ENCODE measurements at places on chromosomes 16 and 17.

DNA sequence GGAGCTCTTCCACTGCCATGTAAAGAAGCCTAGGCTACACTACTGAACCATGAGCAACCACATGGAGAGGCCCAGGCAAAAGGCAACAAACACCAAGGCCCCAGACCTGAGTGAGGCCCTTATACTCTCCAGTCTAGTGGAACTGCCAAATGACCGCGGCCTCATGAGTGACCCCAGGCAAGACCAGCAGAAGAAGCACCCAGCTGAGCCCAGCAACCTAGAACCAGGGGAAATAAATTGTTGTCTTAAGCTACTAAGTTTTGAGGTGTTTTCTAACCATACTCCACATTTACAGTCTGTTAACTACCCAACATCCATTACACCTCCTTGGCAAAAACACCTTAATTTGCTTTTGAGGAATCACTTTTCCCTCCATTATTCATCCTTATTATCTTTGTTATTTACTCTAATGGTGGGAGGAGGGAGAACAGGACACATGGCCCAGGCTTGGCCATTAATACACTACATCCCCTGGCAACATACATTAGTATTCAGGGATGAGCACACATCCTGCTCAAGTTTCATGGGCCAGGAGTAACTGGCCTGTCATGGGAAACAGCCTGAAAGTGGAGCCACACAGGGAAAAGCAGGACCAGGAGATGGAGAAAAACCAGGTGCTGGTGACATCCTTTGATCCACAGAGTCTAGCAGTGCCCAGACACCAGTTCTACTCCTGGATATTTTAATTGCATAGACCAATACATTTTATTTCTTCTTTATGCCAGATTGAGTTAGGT lies 26.2 kb downstream of the SLC39A11 start:
- DNase-seq: no peak

- DNase-seq: no peak
Observed at GRCh38 chr17:77161953-77162352, 21.2 kb downstream of the SEC14L1 start.

GRCh38 chr17:82272495-82273326 lies 789 bp downstream of the CSNK1D start:
- no peak for DNase-seq

DNA sequence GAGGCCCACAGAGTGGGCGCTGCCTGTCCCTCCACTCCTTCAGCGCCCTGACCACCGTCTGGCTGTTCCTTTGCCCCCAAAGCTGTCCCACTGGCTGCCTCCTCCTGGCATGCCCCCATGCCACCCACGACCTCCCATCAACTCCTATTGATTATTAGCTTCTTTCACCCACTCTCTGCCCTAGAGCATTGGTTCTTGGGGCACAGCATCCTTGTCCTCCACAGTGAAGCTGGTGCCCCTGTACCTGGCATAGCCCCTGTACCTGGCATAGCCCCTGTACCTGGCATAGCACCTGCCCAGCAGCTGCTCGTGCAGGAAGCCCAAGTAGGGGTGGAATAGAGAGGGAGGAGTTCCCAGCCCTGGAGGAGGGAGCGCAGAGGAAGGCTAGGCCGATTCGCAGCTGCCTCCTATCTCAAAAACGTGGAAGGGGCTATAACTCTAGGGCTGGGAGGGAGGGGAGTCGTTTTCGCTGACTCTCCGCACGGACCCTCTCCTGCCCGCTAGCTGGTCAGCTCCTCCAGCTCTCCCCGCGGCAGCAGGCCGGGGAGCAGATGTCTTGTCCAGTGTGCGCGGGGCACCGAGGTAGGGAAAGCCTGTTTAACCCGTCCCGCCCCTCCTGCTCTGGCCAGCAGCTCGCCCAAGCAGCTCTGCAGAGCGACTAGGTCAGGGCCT lies 5.7 kb upstream of the ACTG1 start:
- DNase-seq: no peak

DNA sequence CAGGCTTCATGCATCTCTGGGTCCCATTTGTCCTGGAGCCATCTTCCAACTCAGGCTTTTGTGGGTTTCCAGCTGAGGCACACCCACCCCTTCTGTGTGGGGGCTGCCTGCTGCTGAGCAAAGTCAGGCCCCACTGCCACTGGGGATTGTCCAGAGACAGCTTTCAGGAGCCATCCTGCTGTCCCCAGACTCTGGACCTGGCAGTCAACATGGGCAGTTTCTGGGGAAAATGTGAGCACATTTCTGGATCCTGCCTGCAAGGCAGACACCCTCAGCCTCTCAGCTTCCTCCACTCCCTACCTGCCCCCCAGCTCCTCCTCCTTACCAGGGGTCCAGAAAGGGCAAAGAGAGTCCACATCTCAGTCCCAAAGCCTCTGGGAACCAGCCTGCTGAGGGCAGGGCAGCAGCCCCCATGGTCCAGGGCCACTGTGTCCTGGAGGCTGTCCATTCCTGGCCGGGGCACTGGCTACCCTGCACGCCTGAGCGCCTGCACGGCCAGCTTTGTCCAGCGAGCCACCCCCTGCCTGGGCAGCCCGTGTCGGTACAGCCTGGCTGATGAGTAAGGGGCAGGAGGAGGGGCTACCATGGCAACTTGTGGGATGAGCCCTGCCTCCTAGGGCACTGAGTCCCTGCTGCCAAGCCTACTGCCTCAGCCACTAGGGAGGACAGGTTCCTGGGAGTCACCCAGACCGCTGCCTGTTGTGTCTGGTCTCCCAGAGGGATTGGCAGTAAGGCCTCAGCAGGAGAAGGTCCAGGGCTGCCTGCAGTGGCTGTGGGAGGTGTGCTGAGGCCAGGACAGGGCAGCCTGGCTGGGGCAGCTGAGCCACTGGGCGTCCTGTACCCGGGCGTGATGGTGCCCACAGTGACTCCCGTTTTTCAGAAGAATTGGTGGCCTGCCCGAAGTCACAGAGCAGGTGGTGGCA lies at the start of gene SLC47A2:
Gene SLC47A2, minus strand, starts transcription at position 477 of the 923 bp plus-strand sequence. Its CDS starts 29 bp downstream, at position 448.
- DNase-seq: no peak

- DNase-seq: no peak
Observed at GRCh38 chr17:7293816-7294613, 424 bp downstream of the YBX2 start.

- no peak for DNase-seq
Observed at GRCh38 chr16:67957622-67958021, 10.8 kb downstream of the SLC12A4 start.

DNA sequence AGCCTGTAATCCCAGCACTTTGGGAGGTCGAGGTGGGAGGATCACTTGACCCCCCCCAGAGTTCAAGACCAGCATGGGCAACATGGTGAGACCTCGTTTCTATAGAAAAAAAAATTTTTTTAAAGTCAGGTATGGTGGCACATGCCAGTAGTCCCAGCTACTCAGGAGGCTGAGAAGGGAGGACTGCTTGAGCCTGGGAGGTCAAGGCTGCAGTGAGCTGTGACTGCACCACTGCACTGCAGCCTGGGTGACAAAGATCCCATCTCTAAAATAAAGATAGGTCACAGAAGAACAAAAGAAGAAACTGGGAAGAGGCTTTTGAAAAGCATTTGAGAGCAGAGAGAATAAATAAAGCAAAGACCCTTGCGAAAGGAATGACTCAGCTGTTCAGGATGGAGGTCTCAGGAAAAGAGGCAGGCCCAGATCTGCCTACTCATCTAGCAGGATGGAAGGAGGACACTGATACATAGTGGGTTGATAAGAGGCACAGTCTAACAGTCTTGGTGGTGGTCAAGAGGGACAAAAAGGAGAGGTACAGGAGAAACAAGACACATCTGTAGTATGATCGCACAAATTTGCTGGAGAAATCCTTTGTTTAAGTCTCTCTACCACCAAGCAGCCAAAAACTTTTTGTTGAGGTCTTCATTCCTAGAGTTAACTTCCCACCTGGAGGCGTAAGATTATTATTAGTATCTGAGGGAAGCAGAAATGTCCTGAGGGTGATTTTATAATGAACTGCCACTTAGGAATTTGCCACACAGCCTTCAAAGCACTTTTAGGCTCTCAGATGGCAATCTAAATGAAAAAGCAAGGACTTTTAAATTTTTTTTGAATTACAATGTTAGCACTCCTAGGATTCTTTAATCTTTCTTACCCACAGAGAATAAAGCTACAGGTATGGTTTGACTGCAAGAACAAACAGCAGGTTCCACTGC lies 17.6 kb downstream of the ZSWIM7 start:
- DNase-seq: no peak

- peak; percentile 66 for DNase-seq
Observed at GRCh38 chr16:87918338-87918737, 18.0 kb downstream of the CA5A start.

DNA sequence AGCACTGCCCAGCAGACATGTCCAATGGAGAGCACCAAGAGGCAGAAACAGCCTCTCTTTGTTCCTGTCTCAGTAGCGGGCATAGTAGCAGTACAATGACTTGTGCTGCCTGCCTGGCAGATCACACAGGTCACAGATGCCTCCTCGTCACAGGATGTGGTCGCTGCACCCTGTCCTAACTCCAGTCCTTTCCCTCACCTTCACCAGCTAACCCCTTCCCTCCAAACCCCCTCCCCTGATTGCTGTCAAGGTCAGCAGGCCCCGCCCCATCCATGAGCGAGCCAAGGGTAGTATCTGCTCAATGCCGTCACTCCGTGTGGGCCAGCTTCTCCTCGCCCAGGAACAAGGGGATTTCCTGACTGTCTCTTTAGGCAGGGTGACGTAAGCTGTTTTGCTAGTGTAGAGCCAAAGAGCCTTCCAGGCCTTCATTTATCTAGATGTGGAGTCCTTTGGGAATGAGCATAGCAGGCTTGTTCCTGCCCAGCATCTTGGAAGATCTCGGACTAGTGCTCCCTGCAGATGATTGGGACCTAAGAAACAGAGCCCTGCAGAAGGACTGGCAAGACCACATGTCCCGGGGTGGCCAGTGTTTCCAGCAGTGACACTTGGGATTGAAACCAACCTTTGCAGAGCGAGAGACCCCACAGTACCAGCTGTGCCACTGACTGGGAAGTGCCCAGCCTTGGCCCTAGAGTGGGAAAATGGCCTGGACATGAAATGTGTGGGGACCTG lies 75.9 kb upstream of the TNRC6C start:
- DNase-seq: peak; percentile 50

DNA sequence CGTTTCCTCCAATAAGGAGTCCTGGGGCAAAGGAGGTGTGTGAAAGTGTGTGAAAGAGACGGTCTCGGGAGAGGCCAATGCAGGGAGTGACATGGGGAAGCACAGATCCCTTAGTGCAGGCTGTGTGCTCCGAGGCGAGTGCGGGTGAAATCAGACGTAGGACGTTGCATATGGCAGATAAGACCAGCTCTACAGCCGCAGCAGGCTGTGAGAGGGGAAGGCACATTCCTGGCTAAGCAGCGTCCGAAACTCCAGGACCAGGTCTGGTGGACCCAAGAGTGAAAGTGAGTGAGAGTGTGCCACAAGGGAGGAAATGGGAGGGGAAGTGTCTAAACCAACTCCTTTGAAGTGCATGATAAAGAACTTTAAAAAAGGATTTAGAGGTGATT lies 11.3 kb downstream of the POLR3K start:
- DNase-seq: no peak

- peak; percentile 79 for DNase-seq
Observed at GRCh38 chr17:74981979-74982662, 5.3 kb upstream of the CDR2L start.

- DNase-seq: peak; percentile 48
Observed at GRCh38 chr17:69828087-69828486, 246.9 kb upstream of the KCNJ16 start.

DNA sequence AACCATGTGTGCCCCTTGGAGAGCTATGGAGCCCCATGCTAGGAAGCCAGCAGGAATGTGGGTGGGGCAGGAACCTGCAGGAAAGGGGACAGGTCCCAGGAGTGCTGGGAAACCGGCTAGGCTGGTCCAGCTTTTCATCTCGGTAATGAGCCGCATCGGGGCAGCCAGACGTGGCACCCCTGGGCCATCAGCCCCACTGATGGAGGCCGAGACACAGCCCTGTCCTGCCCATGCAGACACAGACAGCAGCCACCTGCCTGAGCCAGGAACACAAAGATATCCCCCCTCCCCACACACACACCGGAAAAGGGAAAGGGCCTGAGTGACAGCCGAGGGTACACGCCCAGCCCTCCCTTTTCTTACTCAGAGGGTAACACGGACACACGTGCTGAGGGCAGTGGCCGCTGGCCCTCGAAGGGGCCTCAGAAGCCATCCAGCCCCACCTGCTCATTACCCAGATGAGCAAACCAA lies 18.1 kb downstream of the PPL start:
- DNase-seq: no peak

DNA sequence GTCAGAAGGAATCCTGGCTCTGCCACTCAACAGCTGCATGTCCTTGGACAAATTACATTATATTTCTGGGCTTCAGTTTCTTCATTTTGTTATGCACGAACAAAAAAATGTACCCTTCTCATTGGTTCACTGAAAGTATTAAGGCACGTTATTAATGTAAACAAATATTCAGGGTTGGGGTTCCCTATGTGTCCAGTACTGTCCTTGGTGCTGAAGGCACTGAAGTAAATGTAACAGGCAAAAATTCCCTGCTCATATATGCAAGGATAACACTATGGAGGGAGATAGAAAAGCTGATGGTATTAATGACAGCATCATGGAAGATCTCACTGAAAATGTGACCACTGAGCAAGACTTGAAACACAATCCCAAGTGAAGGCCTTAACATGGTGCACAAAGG lies 386.6 kb downstream of the XYLT1 start:
- DNase-seq: no peak

- DNase-seq: peak; percentile 55
Observed at GRCh38 chr17:37742762-37743611, 1.9 kb downstream of the HNF1B start.

- no peak for DNase-seq
Observed at GRCh38 chr17:43479948-43480347, 3.8 kb upstream of the DHX8 start.

DNA sequence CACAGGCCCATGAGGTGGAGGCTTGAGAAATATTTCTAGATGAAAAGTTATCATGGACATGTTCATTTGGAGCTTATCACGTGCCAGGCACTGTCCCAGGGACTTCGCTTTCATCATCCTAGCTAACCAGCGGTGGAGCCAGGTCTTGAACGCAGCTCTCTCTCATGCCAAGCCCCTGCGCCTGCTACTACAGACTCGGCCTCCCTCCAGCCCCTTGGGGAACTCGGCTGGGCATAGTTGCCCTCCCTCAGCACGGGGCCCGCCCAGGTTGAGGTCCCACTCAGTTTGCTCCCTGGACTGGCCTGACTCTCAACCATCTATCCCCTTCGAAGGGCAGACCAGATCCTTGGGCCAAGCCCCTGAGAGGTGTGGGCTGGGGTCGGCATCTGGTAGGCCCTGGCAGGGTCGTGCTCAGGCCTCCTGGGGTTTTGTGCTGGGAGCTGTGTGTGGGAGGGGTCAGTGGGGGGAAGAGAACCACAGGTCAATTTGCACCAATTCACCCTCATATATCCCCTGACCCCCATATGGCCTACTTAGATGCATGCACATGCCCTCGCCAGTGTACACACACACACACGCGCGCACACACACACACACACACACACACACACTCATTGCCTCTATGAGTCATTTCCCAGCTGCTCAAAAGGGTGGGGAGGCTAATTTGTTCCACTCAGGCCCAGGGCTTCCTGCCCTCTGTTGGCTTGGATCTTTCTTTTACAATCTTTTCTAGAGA lies 12.1 kb upstream of the SCN4A start:
- peak; percentile 69 for DNase-seq

Measured in right forelimb (tissue), 1 donor.